ENCODE measurements at places on chromosomes 11 and 22. TPM values are rescaled to one million over a fixed set of nuclear protein-coding genes. Genes with fewer than 3 reads are reported as not detected.

The SYT7 gene
- 2.2 TPM for total RNA-seq

The CLTCL1 gene
- total RNA-seq, result 7.9 TPM

The MRGPRX4 gene
- total RNA-seq, result not detected

The BIRC3 gene
- 1.5 TPM for total RNA-seq

The CCDC179 gene
- not detected for total RNA-seq

The MAPK8IP1 gene
- total RNA-seq, result 5.4 TPM

The ZNRF3 gene
- total RNA-seq, result 5.9 TPM

The LPXN gene
- total RNA-seq, result 9.5 TPM

The RCOR2 gene
- total RNA-seq, result 2.3 TPM

The AIFM3 gene
- 0.56 TPM for total RNA-seq

The OR5B21 gene
- not detected for total RNA-seq

The NAALAD2 gene
- total RNA-seq, result not detected

The DSCAML1 gene
- 0.05 TPM for total RNA-seq

The SLC22A9 gene
- not detected for total RNA-seq

The PLEKHA7 gene
- 15.4 TPM for total RNA-seq

The SCT gene
- total RNA-seq, result not detected

The PIWIL4 gene
- total RNA-seq, result 0.35 TPM

The GGTLC2 gene
- total RNA-seq, result not detected

The DUSP8 gene
- total RNA-seq, result 0.56 TPM

The OR51B5 gene
- not detected for total RNA-seq

The ANO5 gene
- total RNA-seq, result not detected
